ENCODE measurements at places on chromosomes 16 and 17.

DNA sequence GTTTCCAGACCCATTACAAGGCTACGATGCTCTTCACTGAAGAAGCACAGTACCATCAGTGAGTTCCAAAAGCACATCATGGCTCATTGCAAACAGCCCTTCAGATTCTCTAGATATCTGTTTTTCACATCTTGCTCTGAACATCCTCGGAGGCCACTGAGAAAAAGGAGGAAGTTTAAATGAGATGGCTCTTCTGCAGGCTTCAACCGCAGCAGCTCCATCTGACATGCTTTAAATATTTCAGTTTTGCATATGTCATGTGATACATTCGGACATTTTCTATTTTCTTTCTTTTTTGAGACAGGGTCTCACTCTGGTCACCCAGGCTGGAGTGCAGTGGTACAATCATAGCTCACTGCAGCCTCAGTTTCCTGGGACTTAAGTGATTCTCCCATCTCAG is 396.8 kb downstream of the NPIPA8 start:
- no peak for DNase-seq

DNA sequence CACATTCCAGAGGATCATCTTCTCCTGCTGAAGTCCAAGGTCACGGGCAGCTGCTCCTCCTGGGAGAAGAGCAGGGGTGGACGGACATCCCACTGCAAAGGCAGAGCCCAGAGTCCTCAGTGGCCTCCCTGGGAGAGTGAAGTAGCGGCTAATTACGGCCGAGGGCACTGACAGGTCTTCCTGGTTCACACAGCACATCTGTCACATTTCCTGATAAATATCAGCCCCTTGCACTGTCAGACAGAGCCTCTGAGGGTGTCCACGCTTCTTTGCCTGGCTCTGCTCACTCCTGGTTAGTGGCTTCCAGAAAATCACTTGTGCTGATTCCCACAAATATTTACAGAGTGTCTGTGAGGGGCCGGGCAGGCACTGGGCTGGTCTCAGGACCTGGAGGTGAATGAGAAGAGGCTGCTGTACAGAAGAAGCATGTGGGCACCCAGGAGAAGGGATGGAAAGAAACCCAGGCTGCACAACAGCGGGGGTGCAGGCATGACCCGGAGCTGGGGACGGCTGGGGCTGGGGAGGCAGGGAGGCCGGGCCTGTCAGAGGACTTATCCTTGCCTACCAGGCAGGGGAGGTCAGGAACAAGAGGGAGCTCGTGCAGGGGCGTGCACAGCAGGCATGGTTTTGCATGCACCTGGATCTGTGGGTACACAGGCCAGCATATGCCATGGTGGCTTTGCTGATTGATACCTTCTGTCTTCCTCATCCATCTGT is 258.2 kb upstream of the TNRC6C start:
- no peak for DNase-seq

DNA sequence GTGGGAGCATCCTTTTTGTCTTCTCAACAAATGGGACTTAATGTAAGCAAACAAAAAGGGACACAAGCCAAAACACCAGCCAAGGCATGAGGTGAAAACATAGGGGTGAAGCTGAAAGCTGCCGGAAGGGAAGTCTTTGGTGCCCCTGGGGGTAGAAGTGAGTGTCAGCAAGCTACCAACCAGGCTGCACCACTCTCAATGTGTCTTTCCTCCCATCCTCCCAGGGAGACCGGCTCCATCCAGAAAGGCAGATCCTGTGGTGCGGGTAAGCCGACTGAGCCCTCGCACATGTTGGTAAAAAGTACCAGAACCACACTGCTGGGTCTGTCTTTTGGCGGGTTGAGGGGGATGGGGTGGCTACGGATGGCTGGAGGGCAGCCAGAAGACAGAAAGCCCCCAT is 52.0 kb upstream of the SREBF1 start:
- DNase-seq: no peak

DNA sequence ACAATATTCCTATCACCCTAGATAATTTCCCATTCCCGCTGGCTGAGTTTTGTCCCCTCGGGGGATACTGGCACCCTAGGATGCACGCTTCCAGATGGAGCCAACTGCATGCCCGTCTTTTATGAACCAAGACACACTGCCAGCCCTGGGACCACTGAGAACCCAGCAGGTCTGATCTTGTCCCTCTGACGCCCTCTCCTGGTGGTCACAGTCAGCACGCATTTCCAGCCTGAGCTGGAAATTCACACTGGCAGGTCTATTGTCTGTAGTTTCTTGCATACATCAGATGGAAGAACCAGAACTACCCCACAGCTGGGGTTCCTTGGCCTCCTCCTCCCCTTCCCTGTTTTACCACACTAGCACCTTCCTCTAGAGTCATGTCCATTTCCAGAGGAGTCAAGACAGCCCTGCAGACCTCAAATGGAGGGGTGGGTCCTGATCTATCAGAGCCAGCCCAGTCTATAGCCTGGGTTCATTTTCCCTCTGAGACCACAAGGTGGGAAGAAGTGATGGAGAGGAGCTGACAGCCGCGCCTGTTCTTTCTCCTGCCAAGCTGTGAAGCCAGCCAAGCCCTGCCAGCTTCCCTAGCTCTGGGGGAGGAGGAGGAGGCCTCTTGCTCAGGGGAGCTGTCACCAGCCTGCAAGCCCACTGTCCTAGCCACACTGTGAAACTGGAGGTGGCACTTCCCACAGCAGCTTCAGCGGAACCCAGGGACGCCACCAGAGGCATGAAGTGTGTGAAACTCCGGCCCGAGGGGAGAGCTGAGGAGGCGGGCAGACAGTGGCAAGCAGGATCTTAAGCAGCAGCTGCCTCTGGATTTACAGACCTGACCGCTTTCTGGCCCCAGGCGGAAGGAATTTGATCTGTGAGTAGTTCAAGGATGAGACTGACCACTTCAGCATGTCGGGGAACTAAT is 29.3 kb downstream of the MXRA7 start:
- peak; percentile 8 for DNase-seq

DNA sequence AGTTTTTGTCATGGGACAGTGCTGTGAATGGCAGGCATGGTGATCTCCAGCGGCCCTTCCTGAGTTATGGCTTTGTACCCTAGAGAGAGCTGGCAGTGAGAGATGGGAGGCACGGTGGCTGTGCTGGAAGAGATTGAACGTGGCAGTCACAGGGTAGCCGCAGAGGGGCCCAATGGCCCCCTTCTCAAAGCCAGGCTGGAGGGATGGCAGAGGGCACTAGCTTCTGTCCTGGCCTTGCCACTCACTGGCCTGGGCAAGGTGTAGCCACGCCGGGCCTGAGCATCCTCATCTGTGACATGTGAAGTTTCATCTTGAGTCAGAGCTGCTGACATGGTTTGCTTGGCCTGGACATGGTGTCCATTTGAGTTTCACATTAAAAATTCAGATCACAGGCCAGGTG is 3.9 kb upstream of the ATP2A1 start:
- DNase-seq: no peak

- no peak for DNase-seq
These were observed 380.3 kb downstream of the WWOX start for GRCh38 chr16:78479723-78480122.

GRCh38 chr17:44409309-44410028 is 20.0 kb upstream of the ITGA2B start:
- DNase-seq: no peak

DNA sequence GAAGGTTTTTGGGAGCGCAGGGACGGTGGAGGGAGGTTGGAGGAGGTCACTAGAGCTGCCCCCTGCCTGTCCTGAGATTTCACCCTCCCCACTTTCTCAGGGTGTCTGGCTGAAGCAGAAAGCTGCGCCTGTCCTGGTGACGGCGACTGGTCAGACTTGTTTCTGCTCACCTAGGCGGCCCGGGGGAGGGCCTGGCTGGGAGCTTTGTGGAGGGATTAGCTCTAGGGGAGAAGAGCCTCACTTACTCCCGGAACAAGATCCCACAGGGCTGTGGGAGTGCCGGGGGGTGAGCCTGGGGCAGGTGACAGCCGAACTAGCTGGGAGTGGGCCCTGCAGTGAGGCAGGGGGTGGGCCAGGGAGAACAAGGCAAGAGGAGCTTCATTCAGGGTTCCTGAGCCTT is 11.5 kb downstream of the NHERF1 start:
- no peak for DNase-seq

Data from GOT3 (cell line).